ENCODE measurements at places on chromosomes 16 and 17.

DNA sequence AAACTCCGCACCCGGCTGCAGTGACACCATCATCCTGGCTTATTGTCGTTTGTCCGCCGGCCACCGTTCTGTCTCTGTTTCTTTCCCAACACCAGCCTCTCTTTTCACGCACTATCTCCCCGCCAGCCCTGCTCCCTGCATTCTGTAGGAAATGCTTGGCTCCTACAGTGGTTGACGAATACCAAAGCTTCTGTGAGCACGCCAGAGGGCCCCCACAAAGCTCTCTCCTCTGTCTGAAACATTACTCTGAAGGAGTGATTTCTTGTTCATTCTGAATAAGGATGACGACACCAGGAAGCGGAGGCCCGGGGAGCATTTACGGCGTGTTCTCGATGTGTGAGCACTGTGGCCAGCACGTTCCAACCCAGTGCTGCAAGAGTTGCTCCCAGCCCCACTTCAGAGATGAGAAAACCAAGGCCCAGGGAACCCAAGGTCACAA, 58.8 kb downstream of the ADCY9 start:
- peak; percentile 69 for DNase-seq

DNA sequence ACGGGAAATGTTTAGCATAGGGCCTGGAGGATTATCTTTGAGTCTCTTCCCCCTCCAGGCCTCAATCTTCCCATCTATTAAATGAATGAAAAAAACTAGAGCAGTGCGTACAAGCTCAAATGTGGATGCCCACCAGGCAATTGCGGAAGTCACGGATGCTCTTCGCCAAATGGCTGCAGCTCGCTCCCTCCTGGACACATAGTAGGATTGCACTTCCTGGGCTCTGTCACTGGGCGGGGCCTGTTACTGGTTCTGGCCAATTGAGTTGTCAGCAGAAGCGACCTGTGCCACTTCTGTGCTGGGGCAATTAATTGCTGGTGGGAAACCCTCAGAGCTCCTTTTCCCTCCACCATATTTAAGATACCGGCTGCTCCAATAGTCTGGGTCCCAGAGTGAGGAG, 168.2 kb upstream of the IRX6 start:
- DNase-seq = no peak

- DNase-seq = no peak
Measured at GRCh38 chr17:41264599-41264998, 579 bp upstream of the KRTAP9-6 start.

DNA sequence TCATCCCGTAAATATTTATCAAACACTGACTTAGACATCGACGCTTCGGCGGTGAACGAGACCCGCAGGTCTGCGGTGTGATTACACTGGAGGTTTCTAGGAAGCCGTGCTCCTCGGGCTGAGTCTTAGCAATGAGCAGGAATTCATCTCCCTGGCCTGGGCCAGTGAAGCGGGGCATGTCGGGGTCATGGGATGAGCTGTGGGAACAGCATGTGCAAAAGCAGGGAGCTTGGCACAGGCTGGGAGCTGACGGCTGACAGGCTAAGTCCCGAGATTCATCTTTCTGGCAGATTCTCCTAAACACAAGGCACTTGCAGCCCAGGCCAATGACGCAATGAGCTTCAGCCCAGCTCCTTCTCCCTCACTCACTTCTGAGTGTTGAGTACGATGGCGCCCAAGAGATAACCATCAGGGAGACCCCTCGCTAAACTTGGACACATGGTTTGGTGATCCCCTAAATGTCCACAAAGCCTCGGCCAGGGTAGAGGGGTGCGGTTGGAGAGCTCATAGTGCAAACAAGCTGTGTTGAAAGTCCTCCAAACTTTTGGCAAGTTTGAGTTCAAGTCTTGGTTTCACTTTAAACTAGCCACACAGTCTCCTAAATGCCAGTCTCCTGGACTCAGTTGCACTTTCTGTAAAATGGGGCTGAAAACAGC, 12.8 kb downstream of the CRISPLD2 start:
- peak; percentile 99 for DNase-seq

DNA sequence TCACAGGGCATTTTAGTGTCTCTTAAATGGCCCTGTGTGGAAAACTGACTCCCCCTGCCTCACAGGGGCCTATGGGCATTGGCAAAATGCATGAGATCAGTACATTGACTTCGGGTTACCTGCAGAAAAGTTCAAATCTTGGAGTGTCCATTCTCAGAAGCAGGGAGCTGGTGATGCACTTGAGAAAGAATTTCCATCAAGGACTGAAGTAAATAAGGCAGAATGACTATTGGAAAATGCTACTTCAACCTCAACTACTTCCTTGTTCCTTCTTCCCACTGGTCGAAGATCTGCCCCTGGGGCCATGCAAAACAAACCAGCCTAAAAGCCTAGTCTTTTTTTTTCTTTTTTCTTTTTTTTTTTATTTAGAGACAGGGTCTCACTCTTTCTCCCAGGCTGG, 13.8 kb upstream of the GSDMA start:
- DNase-seq = no peak

- DNase-seq = no peak
Measured at GRCh38 chr17:27945333-27945616, 52.1 kb upstream of the LYRM9 start.

- DNase-seq = no peak
Measured at GRCh38 chr17:77429369-77429968, 288.7 kb downstream of the SEC14L1 start.

DNA sequence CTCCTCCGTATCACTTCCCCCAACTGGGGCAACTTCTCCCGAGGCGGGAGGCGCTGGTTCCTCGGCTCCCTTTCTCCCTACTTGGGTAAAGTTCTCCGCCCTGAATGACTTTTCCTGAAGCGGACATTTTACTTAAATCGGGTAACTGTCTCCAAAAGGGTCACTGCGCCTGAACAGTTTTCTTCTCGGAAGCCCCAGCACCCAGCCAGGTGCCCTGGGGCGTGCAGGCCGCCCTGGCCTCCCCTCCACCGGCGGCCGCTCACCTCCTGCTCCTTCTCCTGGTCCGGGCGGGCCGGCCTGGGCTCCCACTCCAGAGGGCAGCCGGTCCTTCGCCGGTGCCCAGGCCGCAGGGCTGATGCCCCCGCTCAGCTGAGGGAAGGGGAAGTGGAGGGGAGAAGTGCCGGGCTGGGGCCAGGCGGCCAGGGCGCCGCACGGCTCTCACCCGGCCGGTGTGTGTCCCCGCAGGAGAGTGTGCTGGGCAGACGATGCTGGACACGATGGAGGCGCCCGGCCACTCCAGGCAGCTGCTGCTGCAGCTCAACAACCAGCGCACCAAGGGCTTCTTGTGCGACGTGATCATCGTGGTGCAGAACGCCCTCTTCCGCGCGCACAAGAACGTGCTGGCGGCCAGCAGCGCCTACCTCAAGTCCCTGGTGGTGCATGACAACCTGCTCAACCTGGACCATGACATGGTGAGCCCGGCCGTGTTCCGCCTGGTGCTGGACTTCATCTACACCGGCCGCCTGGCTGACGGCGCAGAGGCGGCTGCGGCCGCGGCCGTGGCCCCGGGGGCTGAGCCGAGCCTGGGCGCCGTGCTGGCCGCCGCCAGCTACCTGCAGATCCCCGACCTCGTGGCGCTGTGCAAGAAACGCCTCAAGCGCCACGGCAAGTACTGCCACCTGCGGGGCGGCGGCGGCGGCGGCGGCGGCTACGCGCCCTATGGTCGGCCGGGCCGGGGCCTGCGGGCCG, 1.6 kb downstream of the HIC1 start:
- peak; percentile 69 for DNase-seq

DNA sequence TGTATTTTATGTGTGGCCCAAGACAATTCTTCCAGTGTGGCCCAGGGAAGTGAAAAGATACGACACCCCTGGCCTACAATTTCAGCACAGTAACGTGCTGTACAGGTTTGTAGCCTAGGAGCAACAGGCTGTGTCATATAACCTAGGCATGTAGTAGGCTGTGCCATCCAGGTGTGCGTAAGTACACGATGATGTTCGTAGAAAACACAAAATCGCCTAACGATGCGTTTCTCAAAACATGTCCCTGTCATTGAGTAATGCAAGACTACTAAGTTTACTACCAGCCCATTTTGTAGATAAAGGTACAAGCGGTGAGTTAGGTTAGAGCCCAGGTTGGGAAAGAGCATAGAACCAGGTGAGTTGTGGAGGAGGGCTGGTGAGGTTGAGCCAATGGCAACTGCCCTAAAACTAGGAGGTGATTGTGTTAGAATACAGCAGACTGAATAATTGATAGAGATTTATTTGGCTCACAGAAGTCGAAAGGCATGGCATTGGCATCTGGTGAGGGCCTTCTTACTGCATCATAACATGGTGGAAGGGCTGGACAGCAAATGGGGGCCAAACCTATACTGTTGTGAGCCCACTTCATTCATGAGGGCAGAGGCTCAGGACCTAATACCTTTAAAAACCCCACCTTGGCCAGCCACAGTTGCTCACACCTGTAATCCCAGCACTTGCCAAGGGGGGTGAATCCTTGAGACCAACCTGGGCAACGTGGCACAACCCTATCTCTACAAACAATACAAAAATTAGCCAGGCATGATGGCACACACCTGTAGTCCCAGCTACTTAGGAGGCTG, 4.2 kb downstream of the EIF1 start:
- DNase-seq = no peak

- DNase-seq = no peak
Measured at GRCh38 chr16:58940609-58941008, 206.5 kb upstream of the GOT2 start.

DNA sequence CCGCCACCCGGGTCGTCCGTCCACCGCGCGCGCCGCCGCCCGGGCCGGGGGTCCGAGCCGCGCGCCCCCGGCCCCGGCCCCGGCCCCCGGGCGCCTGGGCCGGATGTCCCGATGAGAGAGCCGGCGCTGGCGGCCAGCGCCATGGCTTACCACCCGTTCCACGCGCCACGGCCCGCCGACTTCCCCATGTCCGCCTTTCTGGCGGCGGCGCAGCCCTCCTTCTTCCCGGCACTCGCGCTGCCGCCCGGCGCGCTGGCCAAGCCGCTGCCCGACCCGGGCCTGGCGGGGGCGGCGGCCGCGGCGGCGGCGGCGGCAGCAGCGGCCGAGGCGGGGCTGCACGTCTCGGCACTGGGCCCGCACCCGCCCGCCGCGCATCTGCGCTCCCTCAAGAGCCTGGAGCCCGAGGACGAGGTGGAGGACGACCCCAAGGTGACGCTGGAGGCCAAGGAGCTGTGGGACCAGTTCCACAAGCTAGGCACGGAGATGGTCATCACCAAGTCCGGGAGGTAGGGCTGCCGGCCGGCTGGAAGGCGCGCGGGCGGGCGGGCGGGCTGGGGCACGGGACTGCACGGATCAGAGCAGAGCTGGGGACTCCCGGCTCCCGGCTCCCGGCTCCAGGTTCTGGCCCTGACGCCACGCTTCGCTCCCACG, 548 bp downstream of the TBX2 start:
- peak; percentile 45 for DNase-seq

DNA sequence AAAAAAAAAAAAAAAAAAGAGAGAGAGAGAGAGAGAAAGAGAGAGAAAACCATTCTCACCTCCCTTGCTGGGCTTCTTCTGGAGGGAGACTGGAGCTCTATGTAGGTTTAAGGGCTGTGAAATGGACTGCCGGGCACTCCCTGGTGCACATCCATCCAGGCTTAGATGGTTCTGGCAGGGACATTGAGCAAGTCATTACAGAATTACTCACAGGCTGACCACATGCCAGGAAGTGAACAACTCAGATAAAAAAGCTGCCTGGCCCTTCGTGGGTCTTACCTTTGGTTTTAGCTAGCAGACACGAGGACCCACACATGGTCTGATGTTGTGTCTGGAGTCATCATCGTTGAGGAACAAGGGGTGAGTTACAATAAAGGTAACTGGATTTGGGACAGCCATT, 847.4 kb upstream of the EEF2KMT start:
- DNase-seq = no peak

GRCh38 chr17:64583038-64583437, 76.3 kb downstream of the CEP95 start:
- DNase-seq = no peak

DNA sequence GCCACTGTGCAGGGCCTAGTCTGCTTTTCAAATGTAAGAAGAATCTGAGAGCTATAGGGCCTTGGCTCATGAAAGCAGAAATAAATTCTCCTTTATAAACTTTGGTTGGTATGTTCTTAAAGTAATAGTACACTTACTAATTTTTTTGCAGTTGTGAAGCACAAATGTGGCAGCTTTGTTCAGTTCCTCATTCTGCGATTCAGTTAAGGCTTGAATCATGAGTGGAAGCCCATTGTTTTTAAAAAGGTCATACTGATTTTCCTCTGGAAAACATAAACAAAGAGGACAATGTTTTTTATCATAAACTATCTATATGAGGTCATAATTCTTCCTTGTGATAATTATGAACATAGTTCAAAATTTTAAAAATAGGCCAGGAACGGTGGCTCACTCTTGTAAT, 23.6 kb upstream of the DYNC1LI2 start:
- DNase-seq = no peak

- DNase-seq = no peak
Measured at GRCh38 chr17:13525876-13526275, 75.9 kb downstream of the HS3ST3A1 start.

GRCh38 chr16:9232102-9232770, 140.8 kb downstream of the HAPSTR1 start:
- no peak for DNase-seq

DNA sequence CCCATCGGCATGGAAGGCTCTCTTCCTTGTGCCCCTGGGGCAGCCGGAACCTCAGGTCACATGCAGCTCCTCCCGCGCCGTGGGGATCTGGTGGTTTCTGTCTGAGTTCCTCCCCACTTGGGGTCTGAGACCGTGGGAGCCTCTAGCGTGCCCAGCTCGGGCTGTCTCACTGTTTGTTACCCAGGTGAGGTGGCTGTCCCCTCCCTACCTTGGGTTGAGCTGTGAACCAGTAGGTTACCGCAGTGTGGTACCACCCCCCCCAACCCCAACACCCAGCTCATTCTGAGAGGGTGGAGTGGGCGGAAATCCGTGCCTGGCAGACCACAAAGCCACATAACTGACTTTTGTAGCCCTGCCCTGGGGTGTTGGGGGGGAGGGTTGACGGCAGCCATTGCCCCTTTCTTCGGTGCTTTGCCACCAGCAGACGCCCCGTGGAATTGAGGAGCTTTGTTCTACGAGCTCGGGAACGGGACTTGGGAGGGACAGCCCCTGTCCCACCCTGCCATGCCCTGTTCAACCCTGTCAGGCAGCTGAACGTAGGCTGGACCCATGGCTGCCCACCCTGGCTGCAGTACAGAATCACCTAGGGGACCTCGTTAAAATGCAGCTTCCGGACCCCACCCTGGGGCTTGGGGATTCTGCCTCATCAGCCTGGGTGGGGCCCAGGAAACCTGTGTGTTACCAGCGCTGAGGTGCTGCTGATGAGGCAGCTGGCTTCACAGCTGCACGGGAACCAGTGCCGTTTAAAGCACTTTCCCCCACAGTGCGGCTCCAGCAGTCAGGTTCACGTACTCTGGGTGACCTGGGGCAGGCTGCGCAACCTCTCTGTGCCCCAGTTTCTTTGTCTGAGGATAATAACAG, 18.5 kb downstream of the RAP1GAP2 start:
- DNase-seq = no peak

Data from HCEC 1CT (cell line).